ENCODE measurements at places on chromosomes 6 and 20.

GRCh38 chr20:59010321-59010994 is 3.4 kb upstream of the CTSZ start:
- DNase-seq: no peak

- no peak for DNase-seq
Observed at GRCh38 chr6:10033223-10033829, 381.5 kb downstream of the TFAP2A start.

DNA sequence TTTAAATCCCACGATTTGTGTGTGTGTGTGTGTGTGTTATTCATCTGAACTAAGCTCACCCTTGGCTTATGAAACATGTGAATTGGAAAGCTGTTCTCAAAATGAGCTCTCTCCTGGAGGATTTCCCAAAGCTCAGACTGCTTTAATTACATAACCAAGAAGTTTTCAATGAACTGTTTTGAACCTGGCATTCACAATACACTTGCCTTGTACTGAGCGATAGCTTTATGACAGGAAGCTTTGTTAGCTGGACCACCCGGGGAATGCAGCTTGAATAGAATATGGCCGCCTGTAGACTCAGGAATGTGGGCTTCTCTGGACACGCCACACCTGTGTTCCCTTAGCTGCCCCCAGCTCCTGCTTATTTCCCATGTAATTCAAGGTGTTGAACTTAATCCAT is 71.4 kb upstream of the PREP start:
- no peak for DNase-seq

DNA sequence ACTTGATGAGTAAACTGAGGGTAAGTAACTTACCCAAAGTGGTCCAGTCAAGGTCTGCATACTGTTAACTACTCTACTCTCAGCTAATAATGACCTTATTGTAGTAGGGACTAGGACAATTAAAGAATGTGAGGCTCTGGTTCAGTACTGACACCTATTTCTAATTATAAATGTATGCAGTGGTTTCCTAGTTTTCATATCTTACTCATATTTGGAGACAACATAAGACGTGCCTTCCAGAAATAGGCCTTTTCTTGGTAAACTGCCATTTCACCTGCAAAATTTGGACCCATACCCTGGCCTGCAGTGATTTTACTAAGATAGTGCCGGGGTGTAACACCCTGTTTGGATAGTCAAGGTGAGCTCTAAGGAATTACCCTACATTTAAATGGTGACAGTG is 24.7 kb downstream of the GJA1 start:
- DNase-seq: no peak

DNA sequence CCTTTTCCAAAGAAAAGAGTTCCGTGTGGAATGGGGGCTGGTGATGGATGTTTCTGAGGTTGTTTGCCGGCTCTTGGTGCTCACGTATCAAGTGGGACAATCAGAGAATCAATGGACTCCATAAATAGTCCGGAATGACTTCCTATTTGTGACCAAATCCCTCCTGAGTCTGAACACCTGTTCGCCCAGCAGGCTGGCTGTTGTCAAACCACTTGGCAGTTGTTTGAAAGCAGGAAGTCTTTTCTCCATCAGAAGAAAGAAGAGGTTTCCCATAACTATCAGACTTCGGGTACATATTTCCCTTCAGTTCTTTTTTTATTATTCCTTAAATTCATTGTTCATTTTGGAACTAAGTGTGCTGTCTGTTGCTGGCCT is 154.7 kb upstream of the RIN2 start:
- no peak for DNase-seq

All from cerebellar cortex (tissue), 1 donor.